Aorta (tissue), 5 donors: ENCODE measurements at places on chromosomes 4 and X. TPM values are rescaled to one million over a fixed set of nuclear protein-coding genes. Genes with fewer than 3 reads are reported as not detected.
A peak's percentile ranks its signal among the peaks of the same experiment; 100 is the strongest.

The RTL5 gene
- total RNA-seq = 13.9 TPM

DNA sequence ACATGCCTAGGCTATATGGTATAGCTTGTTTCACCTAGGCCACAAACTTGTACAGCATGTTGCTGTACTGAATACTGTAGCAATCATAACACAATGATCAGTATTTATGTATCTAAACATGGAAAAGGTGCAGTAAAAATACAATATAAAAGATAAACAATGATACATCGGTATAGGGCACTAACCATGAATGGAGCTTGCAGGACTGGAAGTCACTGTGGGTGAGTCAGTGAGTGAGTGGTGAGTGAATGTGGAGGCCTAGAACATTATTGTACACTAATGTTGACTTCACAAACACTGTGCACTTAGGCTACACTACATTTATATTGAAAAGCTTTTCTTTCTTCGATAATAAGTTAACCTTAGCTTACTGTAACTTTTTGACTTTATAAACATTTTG is 45.6 kb upstream of the ANK2 start:
- no peak overlapping the region for H3K4me3 ChIP-seq
- DNase-seq = no peak
- no peaks in the 10 kb centered on the region for H3K27me3 ChIP-seq

The GLRB gene
- 7.7 TPM for total RNA-seq

DNA sequence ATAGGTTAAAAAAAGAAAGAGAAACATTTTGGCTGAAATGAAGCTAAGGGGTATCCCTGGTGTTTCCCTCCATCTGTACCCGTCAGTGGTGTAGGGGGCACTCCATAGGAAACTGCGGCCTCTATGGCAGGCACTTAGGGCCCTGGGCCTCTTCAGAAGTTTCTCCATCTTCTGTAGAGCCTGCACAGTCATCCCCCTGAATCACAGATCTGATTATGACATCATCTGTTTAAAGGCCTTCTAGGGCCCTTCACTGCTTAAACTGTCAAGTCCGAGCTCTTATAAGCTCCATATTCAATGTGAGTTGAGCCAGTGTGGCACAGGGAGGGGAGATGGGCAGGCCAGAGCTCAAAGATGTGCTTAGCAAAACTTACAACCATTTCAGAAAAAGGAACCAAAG is 241.3 kb downstream of the NR3C2 start:
- H3K27me3 ChIP-seq = no peaks in the 10 kb centered on the region
- no peak for DNase-seq
- H3K4me1 ChIP-seq = no peaks in the 10 kb centered on the region
- H3K4me3 ChIP-seq = no peak overlapping the region
- peaks cover 3% of the 10 kb centered on the region for H3K36me3 ChIP-seq
- H3K27ac ChIP-seq = no peak overlapping the region

- no peak overlapping the region for H3K27ac ChIP-seq
- no peak overlapping the region for H3K4me3 ChIP-seq
- peaks cover 8% of the 10 kb centered on the region for H3K4me1 ChIP-seq
- H3K36me3 ChIP-seq = no peaks in the 10 kb centered on the region
- H3K27me3 ChIP-seq = no peaks in the 10 kb centered on the region
Measured at GRCh38 chr4:139144161-139144859, 32.7 kb downstream of the ELF2 start.

GRCh38 chr4:106695501-106696262 is 327.1 kb upstream of the GIMD1 start:
- H3K27me3 ChIP-seq = no peaks in the 10 kb centered on the region
- H3K36me3 ChIP-seq = no peaks in the 10 kb centered on the region
- peak overlapping the region; percentile 51 for H3K27ac ChIP-seq
- DNase-seq = no peak
- peaks cover 3% of the 10 kb centered on the region for H3K4me1 ChIP-seq

- H3K27ac ChIP-seq = no peak overlapping the region
- H3K4me1 ChIP-seq = no peaks in the 10 kb centered on the region
- DNase-seq = no peak
Measured at GRCh38 chr4:112076919-112077608, 68.2 kb upstream of the FAM241A start.

GRCh38 chrX:120549483-120550452 is 11.0 kb downstream of the CUL4B start:
- no peak overlapping the region for H3K4me3 ChIP-seq
- no peaks in the 10 kb centered on the region for H3K27me3 ChIP-seq
- peak overlapping the region; percentile 68 for H3K27ac ChIP-seq
- DNase-seq = no peak
- H3K4me1 ChIP-seq = no peaks in the 10 kb centered on the region

DNA sequence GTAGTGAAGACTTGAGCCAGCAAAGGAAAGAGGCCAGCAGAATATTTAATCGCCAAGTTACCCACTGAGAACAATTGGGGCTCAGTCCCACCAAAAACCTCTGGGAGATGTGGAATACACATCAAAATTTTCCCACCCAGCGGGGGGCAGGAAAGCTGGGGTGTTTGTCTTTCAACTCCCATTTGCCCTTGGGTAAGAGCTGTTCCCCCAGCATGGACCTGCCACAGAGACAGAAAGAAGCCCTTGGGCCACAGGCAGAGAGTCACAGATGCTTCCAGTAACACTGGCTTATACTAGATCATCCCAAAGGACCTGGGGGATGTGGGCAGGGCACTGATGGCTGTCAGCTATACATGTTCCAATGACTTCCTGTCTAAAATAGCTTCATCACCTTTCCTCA is 18.9 kb upstream of the FBXW7 start:
- no peak for DNase-seq
- no peaks in the 10 kb centered on the region for H3K4me1 ChIP-seq
- H3K36me3 ChIP-seq = no peaks in the 10 kb centered on the region
- H3K4me3 ChIP-seq = no peak overlapping the region
- H3K27ac ChIP-seq = no peak overlapping the region

DNA sequence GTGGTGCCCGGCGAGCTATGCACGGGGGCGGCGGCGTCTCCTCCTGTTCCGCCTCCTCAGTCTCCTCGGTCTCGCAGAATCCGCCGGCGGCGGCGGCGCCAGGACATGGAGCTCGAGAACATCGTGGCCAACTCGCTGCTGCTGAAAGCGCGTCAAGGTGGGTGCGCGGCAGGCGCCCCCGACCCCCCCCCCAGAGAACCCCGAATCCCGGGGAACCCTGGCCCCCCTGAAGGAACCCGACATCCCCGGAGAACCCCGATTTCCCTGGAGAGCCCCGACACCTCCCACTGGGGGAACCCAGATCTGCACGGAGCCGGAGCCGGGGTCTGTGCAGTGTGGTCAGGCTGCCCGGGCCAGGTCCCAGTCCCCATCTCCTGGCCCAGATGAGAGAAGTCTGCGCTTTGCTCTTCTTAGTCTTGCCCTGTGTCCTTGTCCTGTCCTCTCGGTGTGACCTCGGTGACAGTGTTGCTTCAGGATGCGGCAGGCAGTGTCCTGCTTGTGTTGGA is 648 bp downstream of the GRK4 start:
- peak overlapping the region; percentile 28 for H3K27ac ChIP-seq
- H3K4me1 ChIP-seq = no peaks in the 10 kb centered on the region
- H3K36me3 ChIP-seq = no peaks in the 10 kb centered on the region

- H3K36me3 ChIP-seq = no peaks in the 10 kb centered on the region
- no peak for DNase-seq
- H3K4me1 ChIP-seq = peaks cover 2% of the 10 kb centered on the region
- H3K4me3 ChIP-seq = no peak overlapping the region
- no peak overlapping the region for H3K27ac ChIP-seq
Measured at GRCh38 chrX:17554914-17555313, 179.9 kb downstream of the NHS start.

The ZMAT1 gene
- 9.0 TPM for total RNA-seq

The TRPC3 gene
- 1.3 TPM for total RNA-seq

The GRIA3 gene
- total RNA-seq = 7.2 TPM

The CCSER1 gene
- 9.3 TPM for total RNA-seq

GRCh38 chr4:54104907-54105306 is 4.9 kb downstream of the GSX2 start:
- no peak overlapping the region for H3K27ac ChIP-seq
- H3K4me3 ChIP-seq = no peak overlapping the region
- H3K36me3 ChIP-seq = no peaks in the 10 kb centered on the region
- no peak for DNase-seq

GRCh38 chr4:42350611-42351182 is 46.6 kb upstream of the SHISA3 start:
- no peak overlapping the region for H3K27ac ChIP-seq
- H3K36me3 ChIP-seq = no peaks in the 10 kb centered on the region
- no peak overlapping the region for H3K4me3 ChIP-seq
- no peaks in the 10 kb centered on the region for H3K4me1 ChIP-seq
- no peak for DNase-seq
- H3K27me3 ChIP-seq = peaks cover 3% of the 10 kb centered on the region

- H3K4me3 ChIP-seq = peak overlapping the region; percentile 10
- H3K27ac ChIP-seq = no peak overlapping the region
- no peaks in the 10 kb centered on the region for H3K27me3 ChIP-seq
- no peaks in the 10 kb centered on the region for H3K4me1 ChIP-seq
Measured at GRCh38 chr4:78552389-78553042, 946 bp downstream of the ANXA3 start.

GRCh38 chrX:136667446-136668168 is 19.6 kb downstream of the CD40LG start:
- peaks cover 4% of the 10 kb centered on the region for H3K36me3 ChIP-seq
- H3K4me3 ChIP-seq = no peak overlapping the region
- no peaks in the 10 kb centered on the region for H3K27me3 ChIP-seq
- no peak overlapping the region for H3K27ac ChIP-seq
- DNase-seq = no peak

- no peak overlapping the region for H3K4me3 ChIP-seq
- no peaks in the 10 kb centered on the region for H3K36me3 ChIP-seq
- no peak for DNase-seq
- no peaks in the 10 kb centered on the region for H3K27me3 ChIP-seq
Measured at GRCh38 chrX:16897445-16897844, 27.3 kb upstream of the RBBP7 start.

- H3K27me3 ChIP-seq = no peaks in the 10 kb centered on the region
- H3K4me3 ChIP-seq = no peak overlapping the region
- H3K4me1 ChIP-seq = no peaks in the 10 kb centered on the region
- no peak overlapping the region for H3K27ac ChIP-seq
- no peak for DNase-seq
Measured at GRCh38 chrX:21723084-21723483, 34.8 kb downstream of the SMPX start.

The TCEAL8 gene
- total RNA-seq = 43.4 TPM

The ODAPH gene
- not detected for total RNA-seq

DNA sequence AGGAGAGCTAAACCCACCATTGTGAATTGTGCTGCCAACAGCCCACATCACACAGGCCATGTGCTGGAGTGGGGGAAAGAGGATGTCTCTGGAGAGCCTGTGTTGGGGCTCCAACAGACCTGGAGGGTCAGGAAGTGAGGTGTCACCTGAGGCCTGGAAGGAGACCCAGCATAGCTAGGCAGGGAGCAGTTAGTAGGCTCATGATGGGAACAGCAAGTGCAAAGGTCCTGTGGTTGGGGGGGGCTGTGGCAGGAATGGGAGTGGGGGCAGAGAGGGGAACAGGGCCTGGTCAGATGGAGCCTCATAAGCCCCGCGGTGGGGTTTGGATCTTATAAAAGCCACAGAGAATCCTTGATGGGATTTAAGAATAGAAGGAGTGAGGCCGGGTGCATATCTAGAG is 35.9 kb upstream of the GPR78 start:
- H3K27me3 ChIP-seq = no peaks in the 10 kb centered on the region
- no peak for DNase-seq
- H3K36me3 ChIP-seq = no peaks in the 10 kb centered on the region
- H3K4me1 ChIP-seq = no peaks in the 10 kb centered on the region
- no peak overlapping the region for H3K4me3 ChIP-seq
- H3K27ac ChIP-seq = no peak overlapping the region

- H3K4me1 ChIP-seq = no peaks in the 10 kb centered on the region
- no peak overlapping the region for H3K4me3 ChIP-seq
- H3K36me3 ChIP-seq = no peaks in the 10 kb centered on the region
- no peak for DNase-seq
Measured at GRCh38 chrX:52598886-52599285, 55.8 kb downstream of the SSX7 start.

The EFHC2 gene
- total RNA-seq = 0.81 TPM

- no peaks in the 10 kb centered on the region for H3K36me3 ChIP-seq
- H3K4me1 ChIP-seq = no peaks in the 10 kb centered on the region
- H3K4me3 ChIP-seq = no peak overlapping the region
- no peaks in the 10 kb centered on the region for H3K27me3 ChIP-seq
- H3K27ac ChIP-seq = peak overlapping the region; percentile 23
- peak; percentile 57 for DNase-seq
Measured at GRCh38 chrX:56813318-56813837, 84.3 kb downstream of the NBDY start.

GRCh38 chr4:139660568-139661043 is 5.0 kb upstream of the MGST2 start:
- H3K4me1 ChIP-seq = no peaks in the 10 kb centered on the region
- no peak overlapping the region for H3K4me3 ChIP-seq
